ENCODE measurements at places on chromosomes 2 and 18. TPM values are rescaled to one million over a fixed set of nuclear protein-coding genes. Genes with fewer than 3 reads are reported as not detected.

Gene GPBAR1
- 0.35 TPM for total RNA-seq

Gene SPAG16
- total RNA-seq = 13.8 TPM

Gene IMMT
- 85.3 TPM for total RNA-seq

Gene RPIA
- 13.2 TPM for total RNA-seq

Gene PTPRN
- 0.47 TPM for total RNA-seq

Gene IRS1
- 4.0 TPM for total RNA-seq

Gene DLGAP1
- total RNA-seq = 1.6 TPM

Gene AKAIN1
- total RNA-seq = not detected

Gene ACYP2
- 7.1 TPM for total RNA-seq

Gene CXCR1
- total RNA-seq = not detected

Gene RAX
- total RNA-seq = not detected

Gene ADCYAP1
- 0.12 TPM for total RNA-seq

Gene C2orf15
- total RNA-seq = 0.41 TPM

Gene RBKS
- total RNA-seq = 1.6 TPM

Gene DPP10
- not detected for total RNA-seq

Gene COL3A1
- total RNA-seq = 54.2 TPM
